ENCODE measurements at places on chromosomes 16 and 17.
A peak's percentile ranks its signal among the peaks of the same experiment; 100 is the strongest.

DNA sequence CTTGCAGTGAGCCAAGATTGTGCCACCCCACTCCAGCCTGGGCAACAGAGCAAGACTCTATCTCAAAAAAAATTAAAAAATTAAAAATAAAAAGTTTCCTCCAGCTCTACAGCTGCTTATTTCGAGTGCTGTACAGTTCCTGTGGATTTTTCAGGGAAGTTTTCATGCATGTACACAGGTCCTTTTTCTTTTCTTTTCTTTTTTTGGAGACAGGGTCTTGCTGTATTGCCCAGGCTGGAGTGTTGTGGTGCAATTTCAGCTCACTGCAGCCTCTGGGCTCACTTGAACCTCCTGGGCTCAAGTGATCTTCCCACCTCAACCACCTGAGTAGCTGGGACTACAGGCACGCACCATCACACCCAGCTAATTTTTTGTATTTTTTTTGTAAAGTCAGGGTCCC, 15.9 kb downstream of the EEF2K start:
- no peak overlapping the region for H3K4me3 ChIP-seq
- no peaks in the 10 kb centered on the region for H3K27me3 ChIP-seq
- peaks cover 21% of the 10 kb centered on the region for H3K4me1 ChIP-seq
- H3K27ac ChIP-seq = no peak overlapping the region

GRCh38 chr17:7445619-7445968, 733 bp downstream of the CHRNB1 start:
- peaks cover 50% of the 10 kb centered on the region for H3K27me3 ChIP-seq
- peak; percentile 17 for DNase-seq
- H3K4me1 ChIP-seq = peaks cover 18% of the 10 kb centered on the region
- H3K27ac ChIP-seq = no peak overlapping the region
- H3K36me3 ChIP-seq = peaks cover 20% of the 10 kb centered on the region

GRCh38 chr17:65660947-65661346, 99.5 kb upstream of the AXIN2 start:
- no peak overlapping the region for H3K4me3 ChIP-seq
- no peak overlapping the region for H3K27ac ChIP-seq
- no peaks in the 10 kb centered on the region for H3K36me3 ChIP-seq
- peaks cover 7% of the 10 kb centered on the region for H3K4me1 ChIP-seq

- no peak overlapping the region for H3K27ac ChIP-seq
- no peak overlapping the region for H3K4me3 ChIP-seq
- H3K27me3 ChIP-seq = peaks cover 10% of the 10 kb centered on the region
- DNase-seq = no peak
Measured at GRCh38 chr17:46991617-46992016, 12.6 kb upstream of the RPRML start.

- peak; percentile 55 for DNase-seq
- peak overlapping the region; percentile 61 for H3K4me3 ChIP-seq
- H3K27ac ChIP-seq = peak overlapping the region; percentile 85
- H3K4me1 ChIP-seq = peaks cover 79% of the 10 kb centered on the region
- no peaks in the 10 kb centered on the region for H3K27me3 ChIP-seq
Measured at GRCh38 chr16:11133344-11133943, 122.6 kb downstream of the SOCS1 start.

DNA sequence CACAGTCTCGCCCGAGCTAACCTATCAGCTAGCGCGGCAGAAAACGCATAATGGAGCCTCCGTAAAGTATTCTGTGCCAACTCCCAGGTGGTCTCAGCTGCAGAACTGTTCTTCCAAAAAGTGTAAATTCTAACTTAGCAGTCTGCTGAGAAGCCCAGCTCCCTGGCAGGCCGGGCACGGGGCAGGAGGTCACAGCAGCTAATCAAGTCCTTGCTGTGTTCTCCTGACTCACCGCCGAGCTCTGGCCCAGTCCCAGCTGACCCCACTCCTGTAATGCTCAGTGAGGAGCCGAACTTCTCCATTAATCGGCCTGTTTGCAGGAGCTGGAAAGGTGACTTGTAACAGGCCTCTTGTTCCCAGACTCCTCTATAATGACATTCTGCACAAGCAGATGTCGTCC, 193.3 kb downstream of the IRX3 start:
- H3K4me3 ChIP-seq = no peak overlapping the region
- no peaks in the 10 kb centered on the region for H3K27me3 ChIP-seq
- no peak for DNase-seq
- H3K36me3 ChIP-seq = no peaks in the 10 kb centered on the region
- no peak overlapping the region for H3K27ac ChIP-seq

- DNase-seq = peak; percentile 37
- no peak overlapping the region for H3K27ac ChIP-seq
- no peaks in the 10 kb centered on the region for H3K36me3 ChIP-seq
- no peak overlapping the region for H3K4me3 ChIP-seq
Measured at GRCh38 chr17:66275651-66276050, 26.8 kb upstream of the PRKCA start.

DNA sequence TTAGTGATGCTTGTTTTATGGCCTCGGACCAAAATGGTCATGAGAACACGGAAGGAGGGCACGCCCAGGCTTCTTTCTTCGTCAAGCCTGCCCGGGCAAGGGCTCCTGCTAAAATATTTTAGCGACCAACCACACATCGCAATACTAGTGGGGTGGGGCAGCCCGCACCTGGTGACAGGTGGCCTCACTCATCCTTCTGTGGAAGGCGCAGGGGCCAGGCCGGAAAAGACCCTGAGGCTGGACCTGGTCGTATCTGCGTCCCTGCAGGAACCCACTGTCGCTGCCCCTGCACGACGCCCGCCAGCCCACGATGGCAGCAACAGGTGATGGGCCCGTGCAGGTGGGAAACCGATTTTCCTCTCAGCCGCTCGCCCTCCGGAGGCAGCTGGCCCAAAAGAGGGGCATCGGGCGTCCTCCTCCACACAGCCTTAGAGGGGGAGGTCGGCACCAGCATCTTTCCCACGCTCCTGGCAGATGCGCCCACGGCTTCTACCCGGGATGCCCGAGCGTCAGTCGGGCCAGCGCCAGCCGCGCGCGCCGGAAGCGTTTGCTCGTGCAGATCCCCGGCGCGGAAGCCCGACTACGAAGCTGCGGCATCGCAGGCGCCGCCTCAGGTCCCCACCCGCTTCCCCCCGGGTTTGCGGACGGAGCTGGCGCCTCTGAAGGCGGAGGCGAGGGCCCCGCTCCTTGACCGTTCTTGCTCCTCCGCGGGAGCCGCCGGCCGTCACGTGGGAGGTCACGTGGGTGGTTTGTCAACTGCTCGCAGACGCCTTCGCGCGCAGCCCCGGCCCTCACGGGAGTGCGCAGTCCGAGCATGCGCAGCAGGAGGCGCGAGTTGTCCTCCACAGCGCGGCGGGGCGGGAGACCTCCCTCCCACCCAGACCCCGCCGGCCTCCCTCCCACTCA, 22.8 kb upstream of the FOXK2 start:
- H3K36me3 ChIP-seq = no peaks in the 10 kb centered on the region
- H3K27ac ChIP-seq = peak overlapping the region; percentile 71
- peaks cover 2% of the 10 kb centered on the region for H3K27me3 ChIP-seq
- peak overlapping the region; percentile 67 for H3K4me3 ChIP-seq

DNA sequence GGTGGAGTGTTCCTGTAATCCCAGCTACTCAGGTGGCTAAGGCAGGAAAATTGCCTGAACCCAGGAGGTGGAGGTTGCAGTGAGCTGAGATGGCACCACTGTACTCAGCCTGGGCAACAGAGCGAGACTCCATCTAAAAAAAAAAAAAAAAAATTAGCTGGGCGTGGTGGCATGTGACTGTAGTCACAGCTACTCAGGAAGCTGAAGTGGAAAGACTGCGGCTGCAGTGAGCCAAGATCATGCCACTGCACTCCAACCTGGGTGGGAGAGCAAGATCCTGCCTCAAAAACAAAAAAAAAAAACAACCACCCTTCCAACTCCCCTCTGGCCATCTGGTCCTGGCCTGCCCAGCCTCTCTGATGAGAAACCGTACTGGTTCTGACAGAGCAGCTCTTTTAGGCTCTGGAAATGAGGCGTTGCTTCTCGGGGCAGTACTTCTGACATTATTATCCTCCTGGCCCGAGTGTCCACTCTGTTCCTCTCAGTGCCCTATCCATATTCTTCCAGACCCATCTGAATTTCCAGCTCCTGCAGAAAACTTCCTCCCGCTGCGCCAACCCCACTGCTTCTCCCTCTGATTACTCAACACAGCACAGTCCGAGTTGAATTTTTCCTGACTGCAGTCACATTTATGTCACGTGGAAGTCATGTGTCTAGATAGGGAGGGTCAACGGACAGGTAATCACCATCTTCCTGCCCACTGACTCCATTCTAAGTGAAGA, 13.3 kb downstream of the GGA2 start:
- peak overlapping the region; percentile 39 for H3K27ac ChIP-seq
- peaks cover 27% of the 10 kb centered on the region for H3K4me1 ChIP-seq
- peaks cover 25% of the 10 kb centered on the region for H3K36me3 ChIP-seq
- no peak overlapping the region for H3K4me3 ChIP-seq
- no peaks in the 10 kb centered on the region for H3K27me3 ChIP-seq
